ENCODE measurements at places on chromosomes 1 and 21.

GRCh38 chr1:6588893-6589520, 9.2 kb downstream of the ZBTB48 start:
- no peak for DNase-seq

DNA sequence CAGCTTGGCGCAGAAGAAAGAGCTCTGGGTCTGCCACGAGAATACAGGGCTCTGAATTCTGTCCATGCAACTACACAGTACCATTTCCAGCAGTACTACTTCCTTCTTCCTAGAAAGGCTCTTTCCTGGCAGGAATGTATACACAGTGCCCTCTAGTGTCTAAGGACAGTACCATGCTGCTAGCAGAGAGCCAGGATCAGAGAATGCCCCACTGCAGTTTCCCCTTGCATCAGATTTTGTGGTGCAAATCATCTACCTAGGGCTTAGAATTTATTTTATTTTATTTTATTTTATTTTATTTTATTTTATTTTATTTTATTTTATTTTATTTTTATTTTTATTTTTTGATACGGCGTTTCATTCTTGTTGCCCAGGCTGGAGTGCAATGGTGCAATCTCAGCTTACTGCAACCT, 50.8 kb downstream of the PAX7 start:
- peak; percentile 51 for DNase-seq

DNA sequence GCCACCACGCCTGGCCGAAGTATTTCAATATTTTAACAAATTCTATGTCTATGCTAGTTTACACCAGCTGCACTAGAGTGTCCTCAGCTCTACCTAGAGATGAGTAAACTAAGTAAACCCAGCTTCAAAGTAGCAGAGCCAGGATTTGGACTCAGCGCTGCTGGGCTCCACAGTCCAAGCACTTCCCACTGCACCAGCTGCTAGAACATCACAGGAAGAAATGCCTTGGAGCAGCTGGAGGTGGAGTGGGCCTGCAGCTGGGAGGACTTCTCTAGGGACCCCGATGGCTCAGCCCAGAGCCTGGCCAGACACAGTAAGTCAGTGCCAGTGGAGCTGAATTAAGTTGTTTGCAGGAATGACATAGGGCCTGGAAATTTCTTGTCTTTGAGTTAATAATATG, 10.2 kb upstream of the SMIM12 start:
- DNase-seq: peak; percentile 53

- DNase-seq: no peak
Observed at GRCh38 chr1:54114955-54115354, 37.8 kb downstream of the CDCP2 start.

GRCh38 chr1:9689011-9689706, 37.6 kb downstream of the PIK3CD start:
- DNase-seq: peak; percentile 85

GRCh38 chr1:29415156-29415830, 179.0 kb downstream of the PTPRU start:
- no peak for DNase-seq

DNA sequence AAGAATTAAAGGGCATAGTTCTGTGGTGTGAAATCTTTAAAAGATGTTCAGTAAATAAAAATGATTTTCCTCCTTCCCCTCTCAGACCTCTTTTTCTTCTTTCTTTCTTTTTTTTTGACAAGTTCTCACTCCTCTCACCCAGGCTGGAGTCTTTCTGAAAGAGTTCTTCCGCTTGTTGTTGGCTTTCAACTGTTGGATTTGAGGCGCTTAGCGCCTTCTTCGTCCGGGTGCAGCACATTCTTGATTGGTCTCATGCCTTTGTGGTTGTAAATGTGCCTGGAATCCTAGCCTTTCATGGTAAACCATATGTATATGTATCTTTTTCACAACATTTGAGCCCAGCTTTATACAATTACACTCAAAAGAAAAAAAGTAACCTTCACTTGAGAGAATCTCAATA, 980 bp upstream of the METTL18 start:
- DNase-seq: no peak

DNA sequence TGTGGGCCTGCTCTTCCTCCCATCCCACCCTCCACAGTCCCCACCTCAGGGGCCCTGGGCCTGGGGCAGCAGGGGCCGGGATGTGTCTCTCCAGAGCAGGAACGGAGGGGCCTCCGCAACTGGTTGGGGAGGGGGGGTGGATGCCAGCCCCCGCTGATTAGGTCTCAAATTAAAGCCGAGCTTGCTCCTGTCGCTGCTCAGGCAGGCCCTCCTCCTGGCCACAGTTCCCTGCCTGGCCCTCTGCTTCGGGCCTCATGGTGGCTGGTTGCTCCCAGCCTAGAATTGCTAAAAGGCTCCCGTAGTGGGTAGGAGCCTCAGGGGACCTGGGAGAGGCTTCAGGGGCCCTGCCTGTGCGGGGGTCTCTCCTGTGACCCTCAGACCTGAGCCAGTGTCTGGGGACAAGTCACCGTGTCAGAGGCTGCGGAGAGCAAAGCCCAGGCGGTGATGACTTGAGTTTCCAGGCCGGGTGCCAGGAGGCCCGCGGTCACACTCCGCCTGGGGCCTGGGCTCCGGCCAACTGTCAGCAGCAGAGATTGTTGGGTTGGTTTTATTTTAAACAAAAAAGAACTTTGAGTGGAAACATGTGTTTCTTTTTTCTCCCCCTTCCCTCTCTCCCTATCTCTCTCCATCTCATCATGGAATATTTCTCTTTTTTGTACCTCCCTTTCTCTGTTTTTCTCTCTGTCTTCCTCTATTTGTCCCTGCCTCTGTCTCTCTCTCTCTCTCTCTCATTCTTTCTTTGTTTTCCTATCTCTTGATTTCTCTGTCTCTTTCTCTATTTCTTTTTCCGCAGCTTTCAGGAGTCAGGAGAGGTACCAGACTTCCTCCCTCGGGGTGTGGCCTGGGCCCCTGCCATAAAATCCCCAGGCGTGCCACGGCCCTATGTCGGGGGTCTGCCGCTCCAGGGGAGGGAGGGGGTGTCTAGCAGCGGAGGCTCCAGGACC, 20.0 kb upstream of the EPHA2 start:
- peak; percentile 90 for DNase-seq

- DNase-seq: peak; percentile 84
Observed at GRCh38 chr1:223363856-223364684, at the start of gene SUSD4. SUSD4 (minus strand) TSS chr1:223364176; CDS start chr1:223363425, 751 bp downstream.
